Colonic mucosa (tissue), 4 donors: ENCODE measurements at places on chromosomes 7 and 10. TPM values are rescaled to one million over a fixed set of nuclear protein-coding genes. Genes with fewer than 3 reads are reported as not detected.

RAB19 gene
- 18.8 TPM for total RNA-seq

DNA sequence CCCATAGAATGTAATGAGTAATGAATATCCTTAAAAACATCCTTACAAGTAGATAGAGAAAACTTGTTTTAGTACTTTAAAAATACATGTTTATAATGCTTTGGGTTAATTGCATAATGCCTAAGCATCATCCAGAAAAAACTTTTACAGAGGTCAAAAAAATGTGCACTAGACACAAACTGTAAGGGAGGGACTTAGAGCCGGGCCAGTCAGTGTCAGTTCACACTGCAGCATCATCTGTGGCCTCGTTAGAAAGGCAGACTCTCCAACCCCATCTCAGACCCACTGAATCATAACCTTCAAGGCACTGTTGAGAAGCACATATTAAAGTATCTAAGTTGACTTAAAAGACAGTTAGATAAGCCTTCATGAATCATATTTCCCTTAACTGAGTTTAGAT, 230.1 kb upstream of the PRPS1L1 start:
- DNase-seq: no peak
- no peaks in the 10 kb centered on the region for H3K36me3 ChIP-seq
- H3K27ac ChIP-seq: no peak overlapping the region
- H3K4me3 ChIP-seq: no peak overlapping the region

ASB10 gene
- not detected for total RNA-seq

GRCh38 chr10:94549221-94549620, 3.6 kb downstream of the HELLS start:
- H3K27ac ChIP-seq: no peak overlapping the region
- no peak for DNase-seq
- no peaks in the 10 kb centered on the region for H3K4me1 ChIP-seq
- no peaks in the 10 kb centered on the region for H3K27me3 ChIP-seq

ASZ1 gene
- total RNA-seq: not detected

- H3K36me3 ChIP-seq: no peaks in the 10 kb centered on the region
- no peak overlapping the region for H3K4me3 ChIP-seq
- DNase-seq: no peak
- no peaks in the 10 kb centered on the region for H3K4me1 ChIP-seq
- H3K27me3 ChIP-seq: no peaks in the 10 kb centered on the region
- no peak overlapping the region for H3K27ac ChIP-seq
Observed at GRCh38 chr10:129755158-129755591, 208.9 kb downstream of the EBF3 start.

- no peaks in the 10 kb centered on the region for H3K27me3 ChIP-seq
- no peaks in the 10 kb centered on the region for H3K36me3 ChIP-seq
- H3K27ac ChIP-seq: no peak overlapping the region
Observed at GRCh38 chr7:141649865-141650634, 51.9 kb downstream of the DENND11 start.

GRCh38 chr10:129939416-129940275, 24.4 kb downstream of the EBF3 start:
- H3K4me3 ChIP-seq: no peak overlapping the region
- no peak for DNase-seq
- no peaks in the 10 kb centered on the region for H3K4me1 ChIP-seq

ZNF804B gene
- total RNA-seq: not detected

DNA sequence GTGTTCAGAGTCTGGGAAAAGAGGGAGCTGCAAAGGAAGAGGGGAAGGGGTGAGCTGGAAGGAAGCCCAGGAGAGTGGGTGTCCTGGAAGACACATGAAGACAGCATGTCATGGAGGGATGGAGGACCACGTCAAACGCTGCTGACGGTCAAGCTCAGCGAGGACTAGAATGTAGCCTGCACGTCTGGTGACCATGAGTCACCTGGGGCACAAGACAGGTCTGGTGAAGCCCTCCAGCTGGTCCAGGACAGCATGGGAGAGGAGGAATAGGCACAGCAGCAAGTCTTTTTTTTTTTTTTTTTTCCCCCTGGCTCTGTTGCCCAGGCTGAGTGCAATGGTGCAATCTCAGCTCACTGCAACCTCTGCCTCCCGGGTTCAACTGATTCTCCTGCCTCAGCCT, 19.6 kb upstream of the AMZ1 start:
- no peaks in the 10 kb centered on the region for H3K36me3 ChIP-seq
- no peaks in the 10 kb centered on the region for H3K27me3 ChIP-seq
- no peaks in the 10 kb centered on the region for H3K4me1 ChIP-seq

GRCh38 chr7:84237533-84238173, 43.1 kb upstream of the SEMA3A start:
- no peaks in the 10 kb centered on the region for H3K4me1 ChIP-seq
- H3K4me3 ChIP-seq: no peak overlapping the region
- no peak overlapping the region for H3K27ac ChIP-seq
- DNase-seq: no peak
- no peaks in the 10 kb centered on the region for H3K27me3 ChIP-seq

- H3K4me3 ChIP-seq: no peak overlapping the region
- H3K36me3 ChIP-seq: no peaks in the 10 kb centered on the region
- DNase-seq: no peak
Observed at GRCh38 chr7:115153769-115154477, 232.0 kb downstream of the MDFIC start.

DNA sequence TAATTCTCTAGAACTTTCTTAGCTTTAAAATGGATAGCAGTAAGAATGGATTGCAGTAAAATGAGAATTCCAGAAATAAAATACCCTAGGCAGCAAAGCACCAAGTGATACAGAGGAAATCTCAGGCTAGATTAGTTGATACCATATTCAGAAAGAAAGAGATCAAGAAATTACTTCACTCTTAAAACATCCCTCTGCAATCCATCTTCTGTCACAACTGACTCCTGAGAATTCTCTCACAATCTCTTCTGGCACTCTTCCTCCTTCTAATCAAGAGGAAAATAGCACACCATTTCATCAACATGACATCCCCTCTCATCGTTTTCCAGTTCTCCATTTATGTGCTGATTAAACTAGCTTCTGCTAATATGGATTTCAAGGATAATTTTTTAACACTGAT, 42.2 kb upstream of the LAMB1 start:
- no peak overlapping the region for H3K27ac ChIP-seq
- no peaks in the 10 kb centered on the region for H3K27me3 ChIP-seq

CPED1 gene
- total RNA-seq: 4.0 TPM

- H3K4me3 ChIP-seq: no peak overlapping the region
- H3K4me1 ChIP-seq: no peaks in the 10 kb centered on the region
- no peaks in the 10 kb centered on the region for H3K27me3 ChIP-seq
- no peaks in the 10 kb centered on the region for H3K36me3 ChIP-seq
Observed at GRCh38 chr7:6496842-6497636, 49.3 kb upstream of the DAGLB start.

DNA sequence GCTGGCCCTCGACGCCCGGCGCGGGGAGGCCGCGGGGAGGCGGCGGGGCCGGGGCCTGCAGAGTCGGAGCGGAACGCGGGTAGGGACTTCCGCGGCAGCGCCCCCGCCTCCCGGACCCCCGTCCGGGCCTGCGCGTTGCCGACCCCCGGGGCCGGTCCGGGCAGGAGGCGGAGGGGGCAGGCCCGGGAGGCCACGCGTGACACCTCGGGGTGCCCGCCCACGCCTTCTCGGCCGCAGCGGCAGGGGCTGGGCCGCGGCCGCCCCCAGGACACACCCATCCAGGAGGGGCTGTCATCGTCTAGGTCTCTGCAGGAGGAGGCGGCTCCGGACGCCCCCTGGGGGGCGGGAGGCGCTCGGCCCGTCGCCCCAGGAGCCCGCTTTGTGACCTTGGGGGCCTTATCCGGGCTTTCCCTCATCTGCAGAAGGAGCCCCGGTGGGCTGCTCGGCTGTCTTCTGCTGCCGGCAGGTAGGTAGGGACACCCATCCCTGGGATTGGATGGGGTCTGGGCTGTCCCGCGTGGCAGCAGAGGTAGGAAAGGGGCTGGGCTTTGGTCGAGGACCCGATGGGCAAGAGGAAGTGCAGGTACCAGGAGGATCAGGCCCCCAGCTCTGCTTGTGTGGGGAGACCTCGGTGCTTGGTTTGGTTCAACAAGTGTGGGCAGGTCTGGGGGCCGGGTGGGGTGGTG, 569 bp downstream of the ZNF316 start:
- H3K4me3 ChIP-seq: peak overlapping the region; percentile 84
- H3K4me1 ChIP-seq: no peaks in the 10 kb centered on the region
- no peaks in the 10 kb centered on the region for H3K27me3 ChIP-seq
- H3K36me3 ChIP-seq: no peaks in the 10 kb centered on the region
- peak overlapping the region; percentile 22 for H3K27ac ChIP-seq
- DNase-seq: peak; percentile 35

HDAC9 gene
- total RNA-seq: 2.6 TPM

OR2A42 gene
- not detected for total RNA-seq

DNA sequence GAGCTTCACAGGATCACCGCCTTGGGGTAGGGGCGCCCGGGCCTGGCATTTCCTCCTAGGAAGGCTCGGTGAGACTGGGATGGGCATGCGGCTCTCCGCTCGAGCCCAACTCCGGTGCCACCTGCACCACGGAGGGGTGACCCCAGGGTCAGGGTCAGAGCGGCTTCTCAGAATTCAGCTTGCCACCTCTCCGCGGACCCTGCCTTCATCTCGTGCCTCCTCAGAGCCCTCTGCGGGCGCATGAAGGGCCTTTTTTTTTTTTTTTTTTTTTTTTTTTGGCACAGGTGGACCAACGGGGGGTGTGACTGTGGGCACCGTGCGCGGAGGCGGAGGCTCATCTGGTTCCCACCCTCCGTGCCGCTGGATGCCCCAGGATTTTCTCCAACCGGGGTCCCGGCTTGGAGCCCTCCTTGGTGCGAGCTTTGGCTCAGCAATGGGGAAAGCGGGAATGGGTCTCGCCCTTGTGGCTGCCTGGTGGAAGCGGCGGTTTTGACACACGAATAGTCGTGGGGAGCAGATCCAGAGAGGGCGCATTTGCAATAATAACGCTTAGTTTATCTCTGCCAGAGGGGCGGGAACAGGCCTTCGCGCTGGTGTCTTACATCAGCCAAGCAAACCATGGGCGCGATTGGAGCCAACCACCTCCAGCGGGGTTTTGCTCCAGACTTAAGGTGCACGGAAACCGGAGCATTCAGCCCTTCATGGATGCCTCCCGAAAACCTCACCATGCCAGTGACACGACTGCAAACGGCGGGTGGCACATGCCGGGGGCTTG, 5.0 kb upstream of the TNRC18 start:
- peak overlapping the region; percentile 62 for H3K4me3 ChIP-seq
- peak overlapping the region; percentile 96 for H3K27ac ChIP-seq
- H3K36me3 ChIP-seq: no peaks in the 10 kb centered on the region
- H3K27me3 ChIP-seq: no peaks in the 10 kb centered on the region
- peaks cover 19% of the 10 kb centered on the region for H3K4me1 ChIP-seq

DNA sequence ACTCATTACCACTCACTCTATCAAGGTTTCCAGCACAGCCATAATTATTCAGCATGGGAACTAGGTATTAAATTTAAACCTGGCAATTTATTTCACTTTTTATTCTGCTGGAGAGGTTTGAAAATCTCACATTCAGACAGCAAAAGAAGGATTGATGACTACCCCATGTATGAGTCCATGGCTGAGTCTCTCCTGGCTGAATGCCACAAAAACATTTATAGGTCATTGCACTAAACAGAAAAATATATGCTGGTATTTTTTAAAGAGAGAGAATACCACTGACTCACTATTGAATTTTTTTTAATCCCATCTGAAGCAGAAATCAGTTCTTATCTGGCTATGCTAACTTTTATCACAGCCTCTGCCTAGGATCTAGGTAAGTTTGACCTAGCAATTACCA, 336.3 kb downstream of the PPP1R3A start:
- H3K27ac ChIP-seq: no peak overlapping the region
- H3K27me3 ChIP-seq: no peaks in the 10 kb centered on the region
- H3K4me1 ChIP-seq: no peaks in the 10 kb centered on the region
- no peak for DNase-seq
- no peaks in the 10 kb centered on the region for H3K36me3 ChIP-seq
- no peak overlapping the region for H3K4me3 ChIP-seq

GRCh38 chr7:104604706-104605105, 276.3 kb downstream of the LHFPL3 start:
- H3K27me3 ChIP-seq: no peaks in the 10 kb centered on the region
- H3K27ac ChIP-seq: no peak overlapping the region
- no peaks in the 10 kb centered on the region for H3K36me3 ChIP-seq
- H3K4me1 ChIP-seq: no peaks in the 10 kb centered on the region

- peaks cover 35% of the 10 kb centered on the region for H3K36me3 ChIP-seq
- H3K27ac ChIP-seq: no peak overlapping the region
- no peak for DNase-seq
- no peaks in the 10 kb centered on the region for H3K4me1 ChIP-seq
Observed at GRCh38 chr7:99005776-99006175, 127.4 kb downstream of the TRRAP start.

DNA sequence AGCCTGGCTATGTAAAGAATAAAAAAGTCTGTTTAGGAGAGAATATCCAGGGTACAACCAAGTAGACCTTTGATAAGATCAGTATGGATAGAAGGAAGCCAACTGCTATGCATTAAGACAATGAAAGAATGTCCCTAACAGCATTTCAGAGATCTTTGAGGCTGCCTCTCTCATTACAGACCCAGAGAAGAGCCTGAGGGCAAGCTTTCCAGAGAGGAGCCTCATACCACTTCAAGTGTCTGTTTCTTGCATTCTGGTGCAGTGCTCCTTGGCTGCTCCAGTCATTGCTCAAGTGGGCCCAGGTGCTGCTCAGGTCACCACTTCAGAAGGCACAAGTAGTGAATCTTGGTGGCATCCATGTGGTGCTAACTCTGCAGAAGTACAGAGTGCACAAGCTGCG, 514.0 kb downstream of the PLXDC2 start:
- no peaks in the 10 kb centered on the region for H3K36me3 ChIP-seq
- no peaks in the 10 kb centered on the region for H3K4me1 ChIP-seq
- DNase-seq: no peak
- no peaks in the 10 kb centered on the region for H3K27me3 ChIP-seq
- no peak overlapping the region for H3K27ac ChIP-seq

PARD3 gene
- 41.7 TPM for total RNA-seq

- no peaks in the 10 kb centered on the region for H3K4me1 ChIP-seq
- H3K27ac ChIP-seq: no peak overlapping the region
- H3K27me3 ChIP-seq: no peaks in the 10 kb centered on the region
- no peaks in the 10 kb centered on the region for H3K36me3 ChIP-seq
- no peak overlapping the region for H3K4me3 ChIP-seq
Observed at GRCh38 chr7:79502151-79502550, 48.7 kb upstream of the MAGI2 start.
